ENCODE measurements at places on chromosomes 1 and 21. TPM values are rescaled to one million over a fixed set of nuclear protein-coding genes. Genes with fewer than 3 reads are reported as not detected.

DNA sequence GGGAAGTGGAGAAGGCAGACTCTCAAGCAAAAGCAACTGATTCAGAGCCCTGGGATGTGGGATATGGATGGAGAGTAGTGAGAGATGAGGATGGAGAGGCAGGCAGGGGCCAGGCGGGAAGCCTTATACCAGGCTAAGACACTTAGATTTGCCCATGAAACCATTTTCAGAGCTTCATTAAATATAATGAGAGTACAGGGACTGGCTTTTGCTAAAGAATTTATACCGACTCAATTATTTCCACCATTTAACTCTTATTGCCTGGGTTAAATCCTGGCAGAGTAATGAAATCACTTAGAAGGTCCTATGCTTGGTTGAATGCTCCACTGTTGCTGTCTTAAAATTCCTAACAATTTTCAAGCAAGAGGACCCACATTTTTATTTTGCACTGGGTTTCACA, 311.7 kb downstream of the KCNH1 start:
- no peak for DNase-seq

- no peak for DNase-seq
Observed at GRCh38 chr1:81325397-81325796, 475.3 kb upstream of the ADGRL2 start.

- no peak for DNase-seq
Observed at GRCh38 chr1:186985889-186986491, 157.2 kb downstream of the PLA2G4A start.

GRCh38 chr21:25571726-25572121, 35.6 kb downstream of the MRPL39 start:
- DNase-seq, result no peak

DNA sequence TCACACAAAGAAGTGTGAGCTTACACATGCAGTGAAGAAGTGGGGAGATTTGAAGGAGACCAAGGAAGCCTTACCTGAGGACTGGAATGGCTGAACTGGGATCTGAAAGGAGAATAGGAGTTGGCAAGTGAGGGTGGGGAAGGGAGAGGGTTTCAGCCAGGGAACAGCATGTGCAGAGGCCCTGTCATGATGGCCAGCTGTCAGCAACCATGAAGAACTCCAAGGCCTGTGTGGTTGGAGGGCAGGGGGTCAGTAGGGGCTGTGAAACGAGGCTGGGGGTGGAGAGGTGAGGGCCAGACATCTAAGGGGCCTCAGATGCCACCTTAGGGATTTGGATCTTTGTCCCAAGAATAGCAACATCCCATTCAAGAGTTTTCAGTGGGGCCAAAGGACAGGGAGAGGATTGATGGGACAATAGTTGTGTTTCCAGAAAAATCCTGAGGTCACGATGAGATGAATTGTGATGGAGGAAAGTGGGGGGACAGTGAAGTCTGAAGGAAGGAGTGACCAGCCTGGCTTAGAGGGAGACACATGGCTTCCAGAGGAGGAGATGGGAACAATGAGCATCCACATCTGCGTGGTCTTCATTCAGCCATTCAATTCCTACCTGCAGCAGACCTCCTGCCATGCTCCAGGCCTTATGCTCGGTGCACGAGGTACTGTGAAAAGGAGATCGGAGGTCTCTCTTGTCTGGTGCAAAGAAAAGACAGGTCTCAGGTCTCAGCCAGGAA, 187.6 kb downstream of the MATN1 start:
- no peak for DNase-seq

- no peak for DNase-seq
Observed at GRCh38 chr1:11383553-11384169, 95.3 kb upstream of the DISP3 start.

DNA sequence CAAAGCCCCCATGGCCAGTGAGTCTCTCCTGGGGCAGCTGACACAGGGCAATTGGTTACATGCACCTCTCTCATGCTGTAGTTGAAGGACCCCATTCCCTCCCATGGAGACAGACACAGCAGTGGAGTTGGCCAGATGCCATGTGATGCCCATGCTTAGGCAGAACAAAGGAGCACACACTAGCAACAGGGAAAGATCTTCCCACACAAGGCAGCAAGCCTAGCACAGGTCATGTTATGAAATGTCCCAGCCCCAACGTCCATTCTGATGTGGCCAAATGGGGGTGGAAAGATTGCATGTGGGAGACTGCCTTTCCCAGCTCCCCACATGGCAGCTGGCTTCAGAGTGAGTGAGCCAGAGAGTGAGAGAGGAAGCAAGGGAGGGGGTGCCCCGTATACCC, 34.5 kb downstream of the AADACL4 start:
- no peak for DNase-seq

- DNase-seq, result no peak
Observed at GRCh38 chr1:78355656-78356055, 135.1 kb upstream of the PTGFR start.

GRCh38 chr1:163897412-163898155, 575.8 kb downstream of the NUF2 start:
- peak; percentile 50 for DNase-seq

DNA sequence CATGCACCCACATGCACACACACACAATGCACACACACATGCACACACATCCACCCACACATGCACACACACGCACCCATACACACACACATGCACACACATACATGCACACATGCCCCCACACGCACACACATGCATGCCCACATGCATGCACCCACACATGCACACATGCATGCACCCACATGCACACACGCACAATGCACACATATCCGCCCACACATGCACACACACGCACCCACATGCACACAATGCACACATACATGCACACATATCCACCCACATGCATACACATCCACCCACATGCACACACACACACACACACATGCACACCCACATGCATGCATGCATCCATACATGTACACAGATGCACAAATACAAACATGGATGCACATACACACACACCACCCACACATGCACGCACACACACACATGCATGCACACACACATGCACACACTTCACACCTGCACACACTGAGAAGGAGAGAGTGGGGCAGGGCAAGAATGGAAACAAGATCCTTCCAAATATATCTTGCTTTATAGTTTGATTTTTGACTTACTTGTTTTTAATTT, 123.2 kb downstream of the NPHP4 start:
- DNase-seq, result no peak

GRCh38 chr1:44532567-44532944, 127.5 kb downstream of the RNF220 start:
- DNase-seq, result no peak

- DNase-seq, result no peak
Observed at GRCh38 chr1:172719694-172720138, 60.8 kb downstream of the FASLG start.

DNA sequence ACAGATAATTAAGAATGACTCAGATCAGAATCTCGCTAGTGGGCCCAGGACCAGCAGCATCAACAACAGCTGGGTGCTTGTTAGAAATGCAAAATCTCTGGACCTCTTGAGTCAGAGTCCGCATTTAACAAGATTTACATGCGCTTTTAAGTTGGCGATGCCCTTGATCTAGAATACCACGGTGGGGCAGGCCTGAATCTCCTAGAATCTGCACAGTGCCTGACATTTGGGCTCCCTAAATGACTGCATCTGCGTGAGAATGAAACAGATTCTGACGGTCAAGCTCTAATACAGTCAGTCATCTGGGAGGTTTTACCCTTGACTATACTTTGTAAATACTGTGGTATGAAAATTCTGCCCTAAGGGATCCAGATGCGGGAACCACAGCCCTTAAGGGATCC, 17.2 kb upstream of the RAB29 start:
- no peak for DNase-seq

- no peak for DNase-seq
Observed at GRCh38 chr1:31764312-31765040, at the start of gene ADGRB2. Gene ADGRB2, minus strand, starts transcription at chr1:31764340. Its CDS starts 7,119 bp downstream, at chr1:31757221.

DNA sequence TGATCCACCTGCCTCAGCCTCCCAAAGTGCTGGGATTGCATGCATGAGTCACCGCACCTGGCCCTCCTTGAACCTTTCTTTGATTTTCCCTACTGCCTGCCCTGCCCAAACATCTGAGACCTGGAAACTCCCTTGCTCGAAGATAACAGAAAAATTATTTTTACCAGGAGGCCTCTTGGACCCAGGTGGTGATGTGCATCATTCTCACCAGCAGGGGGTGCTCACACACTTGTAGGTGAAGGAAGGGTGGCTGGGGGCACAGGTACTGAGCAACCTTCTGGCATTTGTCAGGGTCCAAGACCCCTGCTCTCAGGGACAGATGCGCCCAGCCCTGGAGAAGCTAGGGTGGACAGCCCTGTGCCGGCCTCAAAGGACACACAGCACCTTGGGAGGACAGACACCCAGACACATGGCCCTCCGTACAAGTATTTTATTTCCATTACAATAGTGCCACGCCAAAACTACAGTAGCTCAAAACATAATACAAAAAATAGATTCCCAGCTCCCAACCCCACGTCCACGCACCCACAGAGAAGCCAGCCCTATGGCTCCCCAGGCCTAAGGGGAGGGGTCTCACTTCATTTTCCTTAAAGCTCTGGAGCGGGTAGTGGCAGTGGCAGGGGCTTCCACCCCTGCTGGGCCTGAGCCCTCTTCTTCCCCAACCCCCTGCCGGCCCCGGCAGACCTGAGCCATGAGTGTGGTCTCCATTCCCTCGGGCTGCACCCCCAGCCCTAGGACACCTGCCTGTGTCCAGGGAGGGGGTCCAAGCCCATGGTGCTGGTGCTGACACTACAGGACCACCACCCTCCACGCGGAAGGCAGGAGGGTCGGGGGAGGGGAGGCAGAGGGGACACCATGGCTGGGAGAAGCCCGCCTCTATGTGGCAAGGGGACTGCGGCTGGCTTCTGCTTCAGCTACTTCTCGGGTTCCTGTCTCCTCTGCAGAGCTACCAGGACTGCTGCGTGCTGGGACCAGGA, 40.4 kb upstream of the EIF4G3 start:
- DNase-seq, result peak; percentile 61

DNA sequence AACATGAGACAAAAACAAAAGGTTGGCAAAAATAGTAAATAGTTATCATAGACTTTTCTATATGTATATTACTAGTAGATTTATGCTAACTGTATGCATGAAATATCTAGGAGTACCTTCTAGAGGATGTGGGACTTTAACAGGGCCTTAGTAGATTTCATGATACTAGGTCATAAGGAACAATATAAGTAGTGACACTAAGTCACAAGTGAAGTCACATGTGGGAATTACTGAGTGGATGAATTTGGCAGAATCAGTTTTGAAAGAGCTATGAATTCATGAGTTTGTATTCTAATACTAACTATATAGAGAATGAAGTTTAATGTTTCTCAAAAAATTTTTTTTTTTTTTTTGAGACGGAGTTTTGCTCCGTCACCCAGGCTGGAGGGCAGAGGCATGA, 53.1 kb upstream of the GPR25 start:
- DNase-seq, result no peak

- no peak for DNase-seq
Observed at GRCh38 chr1:22936681-22937080, 36.0 kb downstream of the LACTBL1 start.

The LCE3E gene
- not detected for total RNA-seq

The MPZ gene
- 3.2 TPM for total RNA-seq

The KRTAP19-3 gene
- not detected for total RNA-seq

The CENPL gene
- total RNA-seq, result 6.5 TPM

The PEAR1 gene
- 2.3 TPM for total RNA-seq
